ENCODE measurements at places on chromosomes 16 and 17. TPM values are rescaled to one million over a fixed set of nuclear protein-coding genes. Genes with fewer than 3 reads are reported as not detected.

DNA sequence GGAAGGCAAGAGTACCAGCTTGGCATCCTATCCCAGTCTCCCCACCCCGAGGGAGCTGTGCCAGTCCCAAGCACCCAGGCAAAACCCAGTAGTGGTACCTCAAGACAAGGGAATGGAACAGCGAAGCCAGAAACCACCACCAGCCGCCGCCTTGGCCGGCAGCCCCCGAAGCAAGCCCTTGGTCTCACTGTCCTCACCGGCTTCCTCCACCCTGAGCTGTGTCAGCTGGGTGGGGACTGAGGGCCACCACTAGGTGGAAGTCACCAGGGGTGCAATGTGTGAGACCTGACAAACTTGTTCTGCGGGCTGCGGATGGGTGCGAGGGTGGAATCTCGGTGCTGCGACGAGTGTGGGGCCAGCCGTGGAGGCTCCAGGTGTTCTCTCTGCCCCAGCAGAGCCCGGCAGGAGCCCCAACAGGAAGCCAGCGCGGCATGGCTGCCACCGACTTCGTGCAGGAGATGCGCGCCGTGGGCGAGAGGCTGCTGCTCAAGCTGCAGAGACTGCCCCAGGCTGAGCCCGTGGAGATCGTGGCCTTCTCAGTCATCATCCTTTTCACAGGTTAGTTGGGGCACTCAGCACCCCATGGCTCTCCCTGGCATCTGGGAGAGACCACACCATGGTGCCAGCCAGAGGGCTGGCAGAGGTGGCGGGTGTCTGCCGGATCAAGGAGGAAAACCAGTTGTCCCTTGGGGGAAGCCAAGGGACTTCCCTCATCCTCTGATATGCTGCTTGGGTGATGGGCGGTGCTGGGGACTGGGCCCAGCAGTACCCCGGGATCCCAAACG, 6.7 kb downstream of the SMIM5 start:
- DNase-seq: no peak

DNA sequence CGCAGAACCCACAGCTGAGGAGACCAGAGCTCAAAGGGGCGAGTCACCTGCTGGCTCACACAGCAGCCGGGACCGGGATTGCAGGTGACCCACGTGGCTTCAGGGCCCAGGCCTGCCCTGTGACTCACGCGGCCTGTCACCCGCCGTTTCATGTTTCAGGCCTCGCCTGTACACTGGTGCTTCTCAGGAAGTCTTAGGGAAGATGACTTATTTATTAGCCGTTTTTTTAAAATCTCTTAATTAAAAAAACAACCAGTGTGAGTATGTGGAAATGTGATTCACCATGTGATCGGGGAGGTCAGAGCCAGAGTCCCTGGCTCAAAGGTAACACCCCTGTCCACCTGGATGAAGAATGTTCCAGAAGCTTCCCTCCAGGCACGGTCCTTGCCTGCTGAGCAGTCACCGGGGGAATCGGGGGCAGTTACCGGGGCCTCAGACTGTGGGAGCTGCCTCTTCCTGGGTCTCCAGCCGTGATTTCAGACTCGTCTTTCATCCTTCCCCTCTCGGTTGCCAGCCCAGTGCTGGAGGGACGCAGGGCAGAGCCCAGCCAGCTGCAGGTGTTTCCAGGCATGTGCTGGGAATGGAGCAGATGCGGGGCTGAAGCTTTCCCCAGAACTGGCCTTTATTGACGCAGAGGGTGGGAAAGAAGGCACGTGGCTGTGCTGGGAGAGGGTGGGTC, 49.3 kb downstream of the CMIP start:
- no peak for DNase-seq

DNA sequence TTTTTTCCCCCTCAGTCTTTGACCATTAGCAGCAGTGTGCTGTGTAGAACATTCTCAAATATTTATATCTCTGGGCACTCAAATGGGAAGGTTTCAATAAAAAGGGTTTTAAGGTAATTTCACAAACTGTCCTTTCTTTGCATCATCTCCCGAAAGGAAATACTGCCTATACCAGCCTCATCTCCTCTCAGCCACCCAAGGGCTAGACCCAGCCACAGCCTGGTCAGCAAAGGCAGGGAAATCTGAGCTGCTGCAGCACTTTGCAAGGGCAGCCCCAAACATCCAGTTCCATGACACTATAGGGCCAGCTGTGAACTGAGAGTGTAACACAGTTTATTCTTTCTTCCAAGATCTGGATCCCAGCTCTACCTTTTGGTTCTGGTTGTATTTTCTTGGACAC, 28.9 kb downstream of the TMEM11 start:
- no peak for DNase-seq

DNA sequence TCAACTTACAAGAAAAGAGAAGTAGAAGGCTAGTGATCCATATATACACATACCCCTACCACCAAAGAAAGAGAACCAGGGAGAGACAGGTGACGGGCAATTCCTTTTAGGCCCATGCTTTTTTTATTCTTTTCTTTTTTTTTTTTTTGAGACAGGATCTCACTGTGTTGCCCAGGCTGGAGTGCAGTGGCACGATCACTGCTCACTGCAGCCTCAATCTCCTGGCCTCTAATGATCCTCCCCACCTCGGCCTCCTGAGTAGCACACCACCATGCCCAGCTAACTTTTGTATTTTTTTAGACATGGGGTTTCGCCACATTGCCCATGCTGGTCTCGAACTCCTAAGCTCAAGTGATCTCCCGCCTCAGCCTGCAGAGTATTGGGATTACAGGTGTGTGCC, 4.8 kb downstream of the HSPB9 start:
- DNase-seq: no peak

DNA sequence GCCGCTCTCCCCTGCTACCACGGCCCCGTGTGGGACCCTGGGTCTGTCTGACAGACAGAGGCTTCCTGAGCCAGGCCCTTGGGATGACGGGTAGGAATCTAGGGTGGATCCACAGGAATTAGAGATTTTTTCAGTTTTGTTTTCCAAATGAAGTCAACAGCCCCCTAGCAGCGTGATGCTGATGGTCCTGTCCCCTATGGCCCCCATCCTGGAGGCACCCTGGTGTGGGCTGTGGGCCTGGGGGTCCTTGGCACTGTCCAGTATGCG, 15.5 kb downstream of the CENPX start:
- DNase-seq: no peak

DNA sequence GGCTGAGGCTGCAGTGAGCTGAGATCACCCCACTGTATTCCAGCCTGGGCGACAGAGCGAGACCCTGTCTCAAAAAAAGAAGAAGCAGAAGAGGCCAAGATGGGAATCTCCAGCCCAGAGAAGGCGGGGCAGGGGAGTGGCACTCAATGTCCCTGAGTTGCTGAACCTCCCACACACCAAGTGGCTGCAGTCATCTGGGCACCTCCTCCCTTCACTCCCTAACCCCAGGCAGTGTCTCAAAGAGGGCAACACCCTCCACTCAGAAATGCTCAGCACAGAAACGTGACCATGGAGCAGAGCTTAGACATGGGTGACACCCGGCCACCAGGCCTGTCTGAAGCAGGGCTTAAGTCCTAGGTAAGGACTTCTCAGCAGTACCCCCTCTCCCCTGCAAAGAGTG, 36.3 kb upstream of the BCAR1 start:
- DNase-seq: no peak

CDRT4 gene
- total RNA-seq: 0.77 TPM

TM4SF5 gene
- total RNA-seq: not detected

FBXW10 gene
- not detected for total RNA-seq

C16orf90 gene
- total RNA-seq: not detected

ABI3 gene
- total RNA-seq: not detected

Measured in SK-MEL-5 (cell line).